Endothelial cell of umbilical vein (primary cell): ENCODE measurements at places on chromosomes 6 and 20.
A peak's percentile ranks its signal among the peaks of the same experiment; 100 is the strongest.

- H3K36me3 ChIP-seq, result no peaks in the 10 kb centered on the region
- H3K27me3 ChIP-seq, result peaks cover 2% of the 10 kb centered on the region
- H3K27ac ChIP-seq, result no peak overlapping the region
- no peak for DNase-seq
- H3K4me3 ChIP-seq, result no peak overlapping the region
- no peaks in the 10 kb centered on the region for H3K4me1 ChIP-seq
Observed at GRCh38 chr6:44481056-44481455, 93.5 kb downstream of the CDC5L start.

DNA sequence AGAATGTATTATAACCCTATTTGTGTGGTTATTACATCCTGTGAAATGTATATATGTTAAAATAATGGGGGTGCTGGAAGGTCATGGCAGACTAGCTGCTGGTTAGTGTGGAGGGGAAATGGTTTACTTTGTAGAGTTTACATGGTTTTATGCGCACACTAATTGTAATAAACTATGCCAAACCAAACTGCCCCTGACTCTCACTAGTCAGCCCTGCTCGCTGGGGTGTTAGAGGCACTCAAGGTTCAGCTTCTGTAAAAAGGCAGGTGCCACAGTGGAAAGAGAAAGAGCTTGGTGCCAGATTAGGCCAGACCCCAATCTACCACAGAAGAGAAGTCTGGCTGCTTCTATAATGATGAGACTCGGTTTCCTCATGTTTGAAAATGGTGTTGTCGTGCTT lies 52.7 kb downstream of the GOPC start:
- H3K27me3 ChIP-seq, result no peaks in the 10 kb centered on the region
- peaks cover 12% of the 10 kb centered on the region for H3K36me3 ChIP-seq
- H3K27ac ChIP-seq, result peak overlapping the region; percentile 75

- no peaks in the 10 kb centered on the region for H3K36me3 ChIP-seq
- no peaks in the 10 kb centered on the region for H3K4me1 ChIP-seq
- no peak overlapping the region for H3K4me3 ChIP-seq
- no peaks in the 10 kb centered on the region for H3K27me3 ChIP-seq
- no peak for DNase-seq
Observed at GRCh38 chr6:147903931-147904330, 395.4 kb downstream of the SAMD5 start.

DNA sequence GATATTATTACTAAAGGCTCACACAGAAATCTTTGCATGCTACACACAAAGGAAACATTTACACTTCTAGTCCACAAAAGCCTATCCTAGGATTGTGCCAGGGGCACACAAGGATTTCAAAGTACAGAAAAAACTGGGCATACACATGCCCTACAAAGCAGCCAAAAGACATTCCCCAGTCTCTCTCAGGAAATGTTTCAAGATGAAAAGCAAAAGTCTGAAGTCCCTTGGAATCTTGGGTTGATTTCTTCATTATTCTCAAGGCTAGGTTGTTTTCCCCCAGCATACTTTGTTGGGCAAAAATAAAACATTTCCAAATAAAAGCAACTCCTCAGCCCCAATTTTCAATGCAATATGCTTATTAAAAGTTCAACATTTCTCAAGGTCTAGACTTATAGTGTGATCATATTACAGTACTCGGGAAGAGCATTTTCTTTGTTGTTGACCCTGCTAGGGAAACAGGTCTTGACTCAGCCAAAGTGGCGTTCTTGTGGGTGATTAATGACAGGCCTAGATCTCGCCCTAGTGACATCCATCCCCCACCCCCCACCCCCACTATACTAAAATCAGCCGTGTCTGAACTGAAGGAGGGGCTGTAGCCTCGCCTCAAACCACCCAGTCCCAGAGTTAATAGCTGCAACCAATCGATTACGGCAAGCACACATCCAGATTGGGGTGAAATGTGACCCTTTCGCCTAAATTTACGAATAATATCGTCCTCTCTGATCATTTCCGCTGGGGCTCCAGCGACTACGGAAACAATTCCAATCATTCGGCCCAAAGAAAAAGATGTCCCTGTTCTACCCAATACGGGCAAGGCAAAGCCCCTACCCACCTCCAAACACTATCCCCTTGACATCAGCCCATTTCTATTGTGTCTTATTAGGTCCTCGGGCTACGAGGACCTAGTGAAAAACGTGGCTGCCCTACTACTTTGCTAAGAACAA lies 1.4 kb downstream of the AKIRIN2 start:
- peak overlapping the region; percentile 56 for H3K27ac ChIP-seq
- peak overlapping the region; percentile 100 for H3K4me3 ChIP-seq
- DNase-seq, result peak; percentile 72
- H3K4me1 ChIP-seq, result peaks cover 30% of the 10 kb centered on the region
- H3K27me3 ChIP-seq, result no peaks in the 10 kb centered on the region

GRCh38 chr6:43367245-43367984 lies 2.0 kb downstream of the ZNF318 start:
- no peaks in the 10 kb centered on the region for H3K27me3 ChIP-seq
- no peak overlapping the region for H3K4me3 ChIP-seq
- H3K36me3 ChIP-seq, result no peaks in the 10 kb centered on the region
- H3K27ac ChIP-seq, result no peak overlapping the region

- H3K4me1 ChIP-seq, result no peaks in the 10 kb centered on the region
- H3K27ac ChIP-seq, result no peak overlapping the region
- H3K4me3 ChIP-seq, result no peak overlapping the region
Observed at GRCh38 chr20:25285091-25285647, 37.3 kb downstream of the PYGB start.

DNA sequence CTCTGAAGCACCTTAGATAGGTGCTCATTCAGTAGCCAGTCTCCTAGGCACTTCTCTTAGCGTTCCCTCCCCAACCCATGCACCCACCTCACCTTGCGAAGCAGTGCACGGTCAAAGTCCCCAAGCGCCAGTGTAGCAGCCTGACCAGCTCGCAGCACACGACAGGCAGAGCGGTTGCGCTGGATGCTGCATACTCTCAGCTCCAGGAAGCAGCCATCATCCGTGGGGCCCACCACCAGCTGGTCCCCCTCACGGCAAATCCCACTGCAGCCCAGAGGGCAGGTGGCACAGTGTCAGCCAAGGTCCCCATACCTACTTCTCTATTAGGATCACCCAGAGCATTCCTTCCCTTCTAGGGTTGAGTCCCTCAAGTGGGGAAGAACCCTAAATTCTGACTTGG lies 6.5 kb downstream of the GTPBP2 start:
- peaks cover 13% of the 10 kb centered on the region for H3K4me1 ChIP-seq
- DNase-seq, result no peak
- H3K27me3 ChIP-seq, result no peaks in the 10 kb centered on the region
- peaks cover 16% of the 10 kb centered on the region for H3K36me3 ChIP-seq
- H3K27ac ChIP-seq, result no peak overlapping the region

DNA sequence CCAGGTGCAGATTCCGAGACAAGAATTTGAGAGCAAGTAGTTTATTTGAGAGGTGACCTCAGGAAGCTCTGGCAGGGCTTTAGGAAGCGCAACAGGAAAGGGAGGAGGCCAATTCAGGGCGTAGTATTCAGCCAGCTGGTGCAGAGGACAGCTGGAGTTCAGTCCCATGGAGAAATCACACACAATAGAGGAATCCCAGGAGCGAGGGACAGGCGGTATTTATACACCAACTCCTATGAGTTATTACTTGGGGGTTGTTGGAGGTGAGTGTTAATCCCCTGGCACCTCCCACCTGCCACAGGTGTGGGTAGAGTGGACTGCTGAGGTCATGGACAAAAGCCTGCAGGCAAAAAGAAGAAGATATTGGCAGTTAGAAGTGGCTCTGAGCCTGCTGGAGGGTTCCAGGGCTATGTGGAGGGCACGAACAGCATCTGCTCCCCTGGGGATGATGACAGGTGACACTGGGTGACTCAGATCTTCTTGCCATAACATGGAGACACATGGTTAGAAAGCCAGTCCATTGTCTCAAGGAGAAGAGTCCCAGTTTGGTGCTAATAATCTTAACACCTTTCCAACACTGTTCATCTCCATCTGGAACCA lies 13.9 kb upstream of the SULF2 start:
- H3K27me3 ChIP-seq, result peaks cover 2% of the 10 kb centered on the region
- H3K4me3 ChIP-seq, result no peak overlapping the region
- peaks cover 6% of the 10 kb centered on the region for H3K4me1 ChIP-seq
- peak; percentile 66 for DNase-seq
- H3K27ac ChIP-seq, result no peak overlapping the region
- no peaks in the 10 kb centered on the region for H3K36me3 ChIP-seq

GRCh38 chr6:11193434-11193833 lies 39.0 kb downstream of the NEDD9 start:
- H3K4me1 ChIP-seq, result peaks cover 37% of the 10 kb centered on the region
- H3K4me3 ChIP-seq, result no peak overlapping the region
- no peaks in the 10 kb centered on the region for H3K27me3 ChIP-seq

GRCh38 chr6:87103977-87104601 lies 9.2 kb upstream of the CGA start:
- no peak overlapping the region for H3K4me3 ChIP-seq
- no peaks in the 10 kb centered on the region for H3K4me1 ChIP-seq
- H3K27ac ChIP-seq, result no peak overlapping the region
- H3K27me3 ChIP-seq, result peaks cover 7% of the 10 kb centered on the region
- no peaks in the 10 kb centered on the region for H3K36me3 ChIP-seq
- no peak for DNase-seq

- no peaks in the 10 kb centered on the region for H3K4me1 ChIP-seq
- no peaks in the 10 kb centered on the region for H3K27me3 ChIP-seq
- no peak for DNase-seq
- H3K27ac ChIP-seq, result no peak overlapping the region
- no peaks in the 10 kb centered on the region for H3K36me3 ChIP-seq
- H3K4me3 ChIP-seq, result no peak overlapping the region
Observed at GRCh38 chr20:21575167-21575566, 61.3 kb upstream of the NKX2-2 start.

- H3K36me3 ChIP-seq, result no peaks in the 10 kb centered on the region
- peak; percentile 52 for DNase-seq
- H3K4me3 ChIP-seq, result peak within 1 kb of the TSS; percentile 64
- H3K4me1 ChIP-seq, result peaks cover 12% of the 10 kb centered on the region
- H3K27me3 ChIP-seq, result no peaks in the 10 kb centered on the region
- H3K27ac ChIP-seq, result peak within 1 kb of the TSS; percentile 14
Observed at GRCh38 chr6:151493804-151494234, at the start of gene CCDC170. TSS of gene CCDC170 (plus strand) at chr6:151494017. CDS start at chr6:151494129, 112 bp downstream.

DNA sequence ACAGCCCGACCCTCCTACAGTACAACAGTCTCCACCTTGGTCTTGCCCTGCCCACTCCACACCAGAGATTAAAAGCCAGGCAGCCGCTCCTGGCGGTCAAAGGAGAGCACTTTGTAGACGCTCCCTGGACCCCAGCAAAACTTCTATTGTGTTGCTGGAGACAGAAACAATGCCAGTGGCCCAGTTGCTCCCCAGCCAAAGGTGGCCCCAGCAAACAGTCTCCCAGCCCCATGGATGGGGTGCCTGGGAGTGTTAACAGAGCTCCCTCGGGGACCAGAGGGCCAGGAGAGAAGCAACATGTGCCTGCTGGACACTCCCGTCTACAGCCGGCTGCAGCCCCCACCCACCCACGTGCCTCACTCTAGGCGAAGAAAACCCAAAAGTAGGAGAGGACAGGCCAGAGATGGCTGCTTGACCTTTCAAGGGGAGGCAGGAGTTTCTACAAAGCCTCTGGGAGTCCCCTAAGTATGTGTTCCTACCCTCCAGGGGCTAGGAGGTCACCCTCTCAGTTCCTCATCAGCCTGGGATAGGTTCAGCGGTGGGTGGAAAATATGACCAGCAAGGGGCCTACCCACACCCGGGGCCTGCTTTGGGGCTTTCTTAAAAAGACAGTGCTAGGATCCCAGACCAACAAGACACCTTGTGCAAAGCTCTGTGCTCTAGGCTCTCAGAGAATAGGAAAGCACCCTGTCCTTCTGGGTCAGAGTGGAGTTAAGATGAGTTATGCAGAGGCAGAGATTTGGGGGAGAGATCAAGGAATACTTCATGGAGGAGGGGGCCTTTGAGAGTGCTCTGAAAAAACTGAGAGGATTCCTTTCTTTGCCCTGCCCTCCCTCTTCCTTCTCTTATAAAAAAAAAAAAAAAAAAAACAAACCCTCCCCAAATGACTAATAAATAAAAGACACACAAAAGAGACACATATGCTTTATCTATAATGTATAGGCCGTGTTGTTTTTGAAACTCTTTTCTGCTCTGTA lies 19.0 kb upstream of the PREX1 start:
- no peaks in the 10 kb centered on the region for H3K36me3 ChIP-seq
- peaks cover 40% of the 10 kb centered on the region for H3K4me1 ChIP-seq
- H3K27me3 ChIP-seq, result no peaks in the 10 kb centered on the region
- peak overlapping the region; percentile 51 for H3K27ac ChIP-seq
- DNase-seq, result peak; percentile 62

DNA sequence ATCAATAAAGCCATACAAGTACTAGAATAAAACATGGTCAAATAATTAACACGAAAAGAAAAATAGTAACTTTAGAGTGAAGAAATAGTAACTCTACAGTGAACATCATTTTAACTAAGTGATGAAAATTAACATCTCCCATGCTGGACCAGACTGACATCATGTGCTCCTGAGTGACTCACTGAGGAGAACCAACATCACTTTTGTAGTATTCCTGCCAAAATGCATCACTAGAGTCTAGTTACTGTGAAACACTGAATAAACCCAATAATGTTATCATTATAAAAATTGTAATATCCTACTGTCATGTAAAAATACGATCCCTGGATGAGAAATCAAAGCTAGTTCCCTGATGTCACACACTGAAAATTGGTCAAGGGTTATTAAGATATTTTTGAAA lies 361.3 kb downstream of the CD109 start:
- no peaks in the 10 kb centered on the region for H3K36me3 ChIP-seq
- no peaks in the 10 kb centered on the region for H3K4me1 ChIP-seq
- no peak for DNase-seq
- H3K4me3 ChIP-seq, result no peak overlapping the region
- H3K27me3 ChIP-seq, result peaks cover 2% of the 10 kb centered on the region

DNA sequence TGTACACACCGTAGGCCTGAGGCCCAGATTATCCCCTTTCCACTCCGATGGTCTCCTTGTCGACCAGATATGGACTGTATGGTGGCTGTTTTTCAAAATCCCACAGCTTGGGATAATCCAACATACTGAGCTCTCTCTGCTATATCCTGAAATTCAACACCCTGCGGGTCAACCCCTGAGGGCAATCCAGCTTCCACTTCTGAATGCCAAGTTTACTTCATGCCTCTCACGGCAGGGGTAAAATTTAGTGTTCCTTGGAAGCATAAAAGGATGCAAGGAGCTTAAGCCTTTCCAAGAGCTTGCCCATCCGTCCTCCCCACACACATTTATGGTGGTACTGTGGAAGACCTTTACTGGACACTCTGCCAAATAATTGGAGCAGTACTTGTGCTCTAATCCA lies 90.7 kb downstream of the PLG start:
- no peak overlapping the region for H3K27ac ChIP-seq
- no peaks in the 10 kb centered on the region for H3K27me3 ChIP-seq
- no peaks in the 10 kb centered on the region for H3K4me1 ChIP-seq

DNA sequence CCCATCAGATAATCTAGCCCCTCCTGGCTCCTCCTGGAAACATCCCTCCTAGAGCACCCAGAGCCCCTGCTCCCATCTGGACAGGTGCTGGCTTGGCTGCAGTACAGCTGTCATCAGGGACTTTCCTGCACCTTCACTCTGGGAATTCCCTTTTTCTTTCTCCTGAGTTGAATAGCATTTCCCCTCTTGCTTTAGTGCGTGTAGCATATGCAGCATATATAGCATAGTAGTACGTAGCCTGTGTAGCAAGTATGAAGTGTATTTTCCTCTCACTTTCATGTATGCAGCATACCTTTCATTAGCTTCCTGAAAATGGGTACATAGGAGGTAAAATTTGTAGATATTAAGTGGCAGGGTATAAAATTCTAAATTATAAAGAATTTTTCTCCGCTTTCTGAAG lies 352.9 kb downstream of the ESR1 start:
- DNase-seq, result peak; percentile 12
- H3K4me3 ChIP-seq, result no peak overlapping the region
- no peaks in the 10 kb centered on the region for H3K27me3 ChIP-seq
- H3K27ac ChIP-seq, result no peak overlapping the region
- no peaks in the 10 kb centered on the region for H3K36me3 ChIP-seq
- peaks cover 5% of the 10 kb centered on the region for H3K4me1 ChIP-seq
